Right renal pelvis (tissue), 4 donors: ENCODE measurements at places on chromosomes 16 and 17. TPM values are rescaled to one million over a fixed set of nuclear protein-coding genes. Genes with fewer than 3 reads are reported as not detected.

FSCN2 gene
- 1.1 TPM for polyA plus RNA-seq

DNA sequence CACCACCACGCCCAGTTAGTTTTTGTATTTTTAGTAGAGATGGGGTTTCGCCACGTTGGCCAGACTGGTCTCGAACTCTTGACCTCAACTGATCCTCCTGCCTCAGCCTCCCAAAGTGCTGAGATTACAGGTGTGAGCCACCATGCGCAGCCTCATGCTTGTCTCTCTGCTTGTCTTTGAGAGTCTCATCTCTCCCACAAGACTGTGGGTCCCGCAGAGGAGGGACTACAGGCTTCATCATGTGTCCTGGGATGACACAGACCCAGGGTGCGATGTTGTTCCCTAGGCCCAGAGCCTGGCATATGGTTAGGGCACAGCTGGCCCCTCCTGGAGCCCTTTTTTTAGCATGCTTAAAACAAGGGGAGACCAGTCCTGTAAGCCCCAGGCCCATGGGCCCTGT, 101.9 kb downstream of the NDE1 start:
- DNase-seq, result no peak

GRCh38 chr17:21171309-21171922, 42.5 kb downstream of the TMEM11 start:
- DNase-seq, result no peak

- DNase-seq, result no peak
These were observed 679.3 kb upstream of the EEF2KMT start for GRCh38 chr16:5776876-5777275.
